AG04450 (cell line): ENCODE measurements at places on chromosomes 16 and 17.

DNA sequence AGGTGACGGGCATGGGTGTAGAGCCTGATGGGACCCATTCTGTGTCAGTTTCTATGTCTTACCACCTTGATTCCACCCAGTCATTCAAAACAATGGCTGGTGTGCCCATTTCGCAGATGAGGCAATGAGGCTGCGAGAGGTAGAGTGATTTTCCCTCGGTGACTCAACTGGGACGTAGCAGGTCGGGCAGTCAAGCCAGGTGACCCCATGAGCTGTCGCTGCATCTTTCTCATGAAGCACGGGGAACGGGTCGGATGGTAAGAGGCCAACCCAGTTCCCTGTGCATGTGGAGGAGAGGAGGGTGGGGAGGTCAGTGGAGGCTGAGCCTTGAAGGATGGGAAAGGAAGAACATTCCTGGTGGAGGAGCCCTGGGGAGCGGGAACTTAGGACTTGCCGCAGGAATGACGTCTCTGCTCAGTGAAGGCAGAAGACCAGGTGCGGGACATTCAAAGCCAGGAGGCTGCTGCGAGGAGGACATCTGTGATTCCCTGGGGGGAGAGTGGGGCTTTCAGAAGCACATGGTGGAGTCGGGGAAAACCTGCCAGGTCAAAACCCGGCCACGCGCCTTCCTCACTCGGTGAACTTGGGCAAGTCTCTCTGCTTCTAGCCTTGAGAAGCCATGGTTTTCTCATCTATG, 1.1 kb downstream of the IL21R start:
- DNase-seq, result no peak

DNA sequence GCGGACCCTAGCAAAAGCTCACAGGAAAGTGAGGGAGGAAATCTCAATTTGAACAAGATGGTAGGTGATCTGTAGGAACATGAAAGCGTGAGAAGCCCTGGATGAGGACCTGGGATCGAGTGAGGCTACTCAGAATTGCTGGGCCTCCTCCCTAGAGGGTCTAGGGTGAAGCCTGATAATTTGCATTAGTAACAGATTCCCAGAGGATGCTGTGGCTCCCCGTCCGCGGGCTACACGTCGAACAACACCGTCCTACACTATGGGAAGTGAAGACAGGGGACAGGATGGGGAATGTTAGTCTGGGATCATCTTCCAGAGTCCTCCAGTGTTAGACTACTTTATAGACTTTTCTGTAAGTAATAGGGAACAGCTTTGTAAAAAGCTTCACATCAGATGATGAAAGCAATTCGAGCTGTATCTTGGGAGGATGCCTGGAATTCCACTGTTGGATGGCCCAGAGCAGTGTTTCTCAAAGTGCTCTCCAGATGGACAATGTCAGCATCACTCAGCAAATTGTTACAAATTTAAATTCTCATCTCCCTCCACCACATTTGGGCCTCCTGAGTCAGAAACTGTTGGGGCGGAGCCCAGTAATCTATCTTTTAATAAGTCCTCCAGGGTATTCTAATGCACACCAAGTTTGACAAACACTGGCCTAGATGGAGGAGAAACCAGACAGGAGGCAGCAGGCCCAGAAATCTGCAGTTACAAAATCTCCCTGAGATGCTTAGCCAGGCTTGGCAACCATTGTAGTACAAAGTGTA, 6.5 kb downstream of the FNDC8 start:
- DNase-seq, result peak; percentile 96

DNA sequence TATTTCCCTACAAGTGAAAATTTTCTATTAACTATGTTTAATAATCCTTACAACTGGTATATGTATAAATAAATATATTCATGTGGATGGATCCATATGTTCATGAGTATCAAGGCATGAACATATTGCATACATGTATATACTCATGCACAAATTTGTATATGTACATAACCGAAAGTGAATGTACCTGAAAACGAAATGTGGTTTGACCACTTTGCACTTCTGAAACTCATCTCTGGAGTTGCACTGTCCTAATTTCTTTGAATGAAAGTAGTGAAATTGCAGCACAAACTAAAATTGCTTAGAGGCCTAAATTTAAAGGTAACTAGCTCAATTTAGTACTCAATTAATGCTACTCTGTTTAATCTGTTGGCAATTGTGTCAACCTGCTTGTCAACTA, 27.4 kb upstream of the GNAO1 start:
- DNase-seq, result no peak

GRCh38 chr16:64975821-64976220, 146.0 kb downstream of the CDH11 start:
- DNase-seq, result no peak

DNA sequence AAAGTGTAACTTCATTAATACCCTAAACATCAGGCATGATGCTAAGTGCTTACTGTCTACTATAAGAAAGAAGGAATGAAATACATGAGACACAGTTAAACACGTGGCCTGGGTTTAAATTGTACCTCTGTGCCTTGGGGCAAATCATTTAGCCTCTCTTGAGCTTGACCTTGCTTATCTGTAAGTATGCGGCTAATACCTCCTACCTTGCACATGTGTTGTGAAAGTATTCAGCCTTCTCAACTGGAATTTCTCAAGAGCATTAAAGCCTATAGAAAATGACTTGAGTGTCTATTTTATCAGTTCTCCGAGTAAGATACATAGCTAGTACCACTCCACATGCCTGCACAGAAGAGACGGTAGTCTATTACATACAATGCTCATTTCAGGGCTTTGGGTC, 10.8 kb downstream of the HEATR6 start:
- no peak for DNase-seq

GRCh38 chr16:17275076-17276009, 195.4 kb downstream of the XYLT1 start:
- no peak for DNase-seq

GRCh38 chr17:32445074-32445415, 735 bp downstream of the PSMD11 start:
- DNase-seq, result no peak

- DNase-seq, result no peak
Measured at GRCh38 chr16:2897110-2897509, 14.1 kb downstream of the FLYWCH2 start.

DNA sequence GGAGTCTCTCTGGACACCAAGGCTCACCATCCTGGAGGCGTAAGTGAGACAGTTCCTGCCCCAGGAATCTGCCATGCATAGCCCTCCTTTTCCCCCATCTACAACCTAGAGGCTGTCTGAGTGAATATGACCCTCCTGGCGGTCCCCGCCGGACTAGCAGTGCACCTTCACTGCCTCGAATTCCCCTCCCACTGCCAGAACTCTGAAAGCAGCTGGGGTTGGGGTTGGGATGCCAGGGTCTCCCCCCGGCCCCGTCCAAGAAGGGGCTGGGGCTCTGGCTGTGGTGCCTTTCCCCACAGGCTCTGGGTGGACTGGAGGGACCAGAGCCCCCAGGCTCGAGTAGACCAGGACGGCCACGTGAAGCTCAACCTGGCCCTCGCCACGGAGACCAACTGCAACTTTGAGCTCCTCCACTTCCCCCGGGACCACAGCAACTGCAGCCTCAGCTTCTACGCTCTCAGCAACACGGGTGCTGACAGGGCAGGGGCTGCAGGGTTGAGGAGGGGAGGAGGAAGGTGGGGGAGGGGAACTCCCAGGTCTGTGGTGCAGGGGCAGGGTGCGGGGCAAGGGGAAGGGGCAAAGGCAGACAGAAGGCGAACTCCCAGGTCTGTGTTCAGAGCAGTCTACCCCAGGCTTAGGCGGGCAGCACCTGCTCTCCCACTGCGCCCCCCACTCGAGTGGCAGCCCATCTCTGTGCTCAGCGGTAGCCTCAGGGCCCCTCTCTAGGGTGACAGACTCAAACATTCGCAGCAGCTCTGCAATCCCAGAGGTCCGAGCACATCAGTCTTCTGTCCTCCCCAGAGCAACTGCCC, 1.2 kb downstream of the ZACN start:
- no peak for DNase-seq

DNA sequence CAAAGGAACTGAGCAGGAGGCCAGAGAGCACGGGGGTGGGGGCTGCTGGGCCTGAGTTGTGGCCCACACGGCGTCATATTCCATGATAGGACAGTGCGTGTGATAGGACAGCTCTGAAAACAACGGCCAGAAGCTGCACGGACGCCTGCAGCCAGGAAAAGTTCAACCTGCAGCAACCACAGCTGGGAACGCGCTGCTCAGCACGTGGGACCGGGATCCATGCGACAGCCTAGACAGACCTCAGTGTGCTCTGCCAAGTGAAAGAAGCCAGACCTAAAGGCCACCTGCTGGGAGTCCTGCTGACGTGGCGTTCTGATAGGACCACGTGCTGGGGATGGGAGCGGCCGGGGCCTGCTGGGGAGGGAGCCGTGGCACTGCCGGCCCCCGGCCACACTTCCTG, 21.6 kb downstream of the CTU2 start:
- no peak for DNase-seq

GRCh38 chr17:57255182-57255775, 1.0 kb upstream of the MSI2 start:
- DNase-seq, result no peak

GRCh38 chr17:17494499-17494869, 1.7 kb downstream of the RASD1 start:
- DNase-seq, result no peak

- DNase-seq, result no peak
Measured at GRCh38 chr17:43917348-43918025, 10.2 kb upstream of the MPP2 start.

DNA sequence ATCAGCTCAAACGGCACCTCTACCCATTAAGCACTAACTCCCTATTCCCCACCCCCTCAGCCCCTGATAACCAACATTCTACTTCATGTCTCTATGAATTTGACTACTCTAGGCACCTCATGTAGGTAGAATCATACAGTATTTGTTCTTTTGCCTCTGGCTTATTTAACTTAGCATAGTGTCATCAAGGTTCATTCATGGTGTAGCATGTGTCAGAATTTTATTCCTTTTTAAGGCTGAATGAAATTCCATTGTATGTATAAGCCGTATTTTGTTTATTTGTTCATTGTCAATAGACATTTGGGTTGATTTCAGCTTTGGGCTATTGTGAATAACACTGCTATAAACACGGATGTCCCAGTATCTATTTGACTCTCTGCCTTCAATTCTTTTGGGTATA, 794.9 kb upstream of the SOX9 start:
- DNase-seq, result no peak

DNA sequence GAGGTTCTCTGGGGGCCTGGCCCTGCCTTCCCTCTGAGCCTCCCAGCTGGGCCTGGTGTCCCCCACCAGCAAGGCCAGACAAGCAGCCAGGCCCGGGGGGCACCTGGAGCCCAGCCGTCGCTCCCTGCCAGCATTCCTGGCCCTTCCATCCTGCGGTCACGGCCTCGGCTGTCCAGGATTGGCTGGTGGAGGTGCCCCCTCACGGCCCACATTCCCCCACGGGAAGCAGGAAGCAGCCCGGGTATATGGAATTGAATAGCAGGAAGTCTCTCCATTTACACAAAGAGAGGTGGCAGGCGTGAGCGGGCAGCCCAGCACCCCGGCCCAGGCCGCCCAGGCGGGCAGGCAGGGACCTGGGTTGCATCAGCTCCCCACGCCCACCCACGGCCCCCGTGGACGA, 14.5 kb downstream of the TRAF7 start:
- DNase-seq, result no peak

DNA sequence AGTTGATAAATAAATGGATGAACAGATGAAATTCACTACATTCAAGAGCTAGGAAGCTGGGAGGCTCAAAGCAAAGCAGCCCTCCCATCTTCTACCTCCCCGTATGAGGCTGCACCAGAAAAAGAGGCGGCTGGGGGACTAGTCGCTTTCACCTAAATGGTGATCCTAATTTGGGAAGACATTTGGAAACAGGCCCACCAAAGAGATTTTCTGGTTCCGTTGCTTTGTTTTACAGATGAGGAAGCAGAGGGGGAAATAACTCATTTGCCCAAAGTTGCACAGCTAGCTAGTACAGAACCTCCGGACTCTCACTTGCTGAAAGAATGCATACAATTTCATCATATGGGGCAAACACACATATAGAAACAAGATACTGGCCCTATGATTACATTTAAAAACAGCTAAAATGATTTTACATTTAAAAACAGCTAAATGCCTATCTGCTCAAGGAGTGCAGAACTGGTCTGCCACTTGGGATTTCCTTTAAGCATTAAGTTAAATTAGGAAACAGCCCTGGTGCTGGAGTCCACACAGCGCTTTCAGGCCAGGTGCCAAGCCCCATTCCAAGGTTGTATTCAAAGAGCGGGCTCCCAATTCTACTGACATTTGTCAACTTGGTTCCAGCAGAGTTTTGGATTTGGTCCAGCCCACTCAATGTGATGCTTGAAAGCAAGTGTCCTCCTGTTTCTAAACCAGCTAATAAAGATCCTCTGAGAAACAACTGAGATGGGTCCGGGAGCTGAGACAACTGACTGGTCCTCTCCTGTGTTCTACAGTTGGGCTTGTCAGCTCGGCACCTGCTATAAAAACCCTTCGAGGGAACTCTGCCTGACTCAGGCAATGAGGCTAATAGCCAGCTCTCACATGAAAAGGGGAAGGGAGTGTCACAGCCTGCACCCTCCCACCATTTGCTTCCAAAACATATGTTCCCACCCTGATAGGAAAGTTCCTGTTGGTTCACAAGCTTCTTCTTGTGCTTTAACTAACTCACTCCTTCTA, 11.7 kb downstream of the ERN1 start:
- DNase-seq, result no peak

DNA sequence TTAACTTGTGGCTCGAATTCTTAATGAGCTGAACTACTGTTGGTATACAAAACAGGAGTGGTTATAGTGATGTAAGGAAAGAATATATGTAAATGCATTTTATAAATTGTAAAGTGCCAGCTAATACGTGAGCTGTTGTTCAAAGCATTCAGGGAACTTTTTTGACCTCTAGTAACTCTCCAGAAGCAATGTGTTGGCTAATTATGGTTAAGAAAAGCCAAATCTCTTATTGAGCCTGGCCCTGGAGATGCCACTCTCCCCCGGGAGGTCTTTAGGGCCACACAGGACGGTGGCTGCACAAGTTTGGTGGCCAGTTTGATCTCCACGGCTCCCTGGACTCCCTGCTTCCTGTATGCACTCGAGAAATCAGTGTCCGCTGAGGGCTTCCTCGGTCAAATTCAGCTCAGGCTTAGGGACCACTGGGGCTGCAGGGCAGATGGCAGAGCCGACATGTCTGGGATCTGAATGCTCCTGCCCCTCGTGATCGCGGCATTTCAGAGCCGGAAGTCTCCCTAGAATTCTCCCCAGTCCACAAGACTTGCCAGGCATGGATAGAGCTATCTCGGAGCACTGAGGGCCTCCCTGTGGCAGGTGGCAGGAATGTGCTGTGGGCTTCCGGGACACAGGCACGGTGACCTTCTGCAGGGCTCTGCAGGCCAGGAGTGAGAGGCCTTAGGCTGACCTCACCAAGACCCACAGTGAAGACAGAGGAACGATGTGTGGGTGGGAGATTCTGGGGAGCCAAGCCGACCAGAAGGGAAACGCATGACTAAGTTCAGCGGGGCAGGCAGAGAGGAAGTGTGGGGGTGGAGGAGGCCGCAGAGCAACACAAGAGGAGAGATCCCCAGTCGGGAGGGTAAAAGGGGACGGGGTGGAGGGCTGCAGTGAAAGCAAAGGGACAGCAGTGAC, 18.6 kb upstream of the PITPNM3 start:
- peak; percentile 16 for DNase-seq

GRCh38 chr17:1785930-1786329, 24.1 kb downstream of the SERPINF1 start:
- DNase-seq, result no peak

GRCh38 chr16:53995378-53995777, 291.2 kb downstream of the IRX3 start:
- no peak for DNase-seq
